ENCODE measurements at places on chromosomes 5 and 9.
A peak's percentile ranks its signal among the peaks of the same experiment; 100 is the strongest.

DNA sequence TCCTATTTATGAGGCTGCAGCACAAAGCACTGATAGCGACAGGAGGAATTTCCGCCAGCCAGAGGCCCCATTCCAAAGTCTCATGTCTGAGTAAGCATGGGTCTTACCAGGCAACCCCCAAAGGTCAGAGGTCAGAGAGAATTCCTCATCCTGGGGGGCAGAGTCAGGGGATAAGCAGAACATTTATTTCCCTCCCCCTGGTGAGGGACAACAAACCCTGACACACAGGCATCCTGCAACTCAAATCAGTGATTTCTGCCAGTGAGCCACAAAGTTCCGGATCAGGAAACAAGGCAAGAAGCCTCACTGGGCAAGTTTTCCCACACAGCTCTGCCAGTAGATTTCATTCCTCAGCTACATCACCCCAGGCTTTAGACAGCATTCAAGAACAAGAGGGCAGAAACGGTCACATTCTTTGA lies 37.0 kb downstream of the ADAMTS12 start:
- peak; percentile 79 for DNase-seq

DNA sequence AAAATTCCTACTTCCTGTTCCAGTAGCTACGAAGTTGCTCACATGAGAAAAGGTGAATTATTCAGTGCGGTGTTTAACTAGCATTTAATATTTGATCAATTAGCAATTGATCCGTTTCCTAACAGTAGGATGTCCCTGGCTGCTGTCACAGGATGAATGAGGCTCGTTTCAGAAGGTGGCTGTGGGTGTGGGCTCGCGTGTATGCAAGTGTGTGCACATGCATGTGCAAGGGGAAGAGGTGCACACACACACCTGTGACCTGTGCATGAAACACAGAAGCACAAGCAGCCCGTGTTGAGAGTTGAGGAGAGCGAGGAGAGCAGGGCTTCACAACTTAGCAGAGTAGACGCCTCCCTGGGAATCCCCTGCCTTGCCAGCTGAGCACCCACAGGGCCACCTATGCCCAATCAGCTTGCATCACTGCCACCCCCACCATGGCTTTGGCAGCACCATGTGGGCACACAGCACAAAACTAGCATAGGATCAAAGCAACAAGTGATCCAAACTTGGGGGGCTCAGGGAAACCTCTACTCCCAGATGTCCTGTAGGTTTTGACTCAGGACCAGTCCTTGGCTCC lies 107.2 kb downstream of the C5orf15 start:
- no peak for DNase-seq

- DNase-seq: no peak
These were observed 757.4 kb downstream of the PTPRD start for GRCh38 chr9:9855177-9856078.

DNA sequence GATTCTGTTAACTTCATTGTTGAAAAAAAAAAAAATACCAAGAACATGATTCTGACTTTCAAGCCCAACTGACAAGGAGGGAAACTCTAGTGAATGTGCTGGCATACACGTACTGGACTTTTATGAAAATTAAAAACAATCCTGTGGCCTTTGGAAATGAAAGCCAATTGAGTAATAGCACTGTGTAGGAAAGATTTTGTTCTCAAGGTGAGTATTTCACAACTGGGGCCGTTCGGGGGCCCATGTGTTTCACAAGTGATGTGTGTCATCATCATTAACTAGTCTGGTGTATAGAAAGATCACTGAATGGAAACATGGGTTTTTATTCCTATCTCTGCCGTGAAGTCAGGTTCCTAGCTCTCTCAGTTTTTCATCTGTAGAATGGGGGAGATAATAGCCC lies 605.0 kb upstream of the CLINT1 start:
- no peak for DNase-seq

DNA sequence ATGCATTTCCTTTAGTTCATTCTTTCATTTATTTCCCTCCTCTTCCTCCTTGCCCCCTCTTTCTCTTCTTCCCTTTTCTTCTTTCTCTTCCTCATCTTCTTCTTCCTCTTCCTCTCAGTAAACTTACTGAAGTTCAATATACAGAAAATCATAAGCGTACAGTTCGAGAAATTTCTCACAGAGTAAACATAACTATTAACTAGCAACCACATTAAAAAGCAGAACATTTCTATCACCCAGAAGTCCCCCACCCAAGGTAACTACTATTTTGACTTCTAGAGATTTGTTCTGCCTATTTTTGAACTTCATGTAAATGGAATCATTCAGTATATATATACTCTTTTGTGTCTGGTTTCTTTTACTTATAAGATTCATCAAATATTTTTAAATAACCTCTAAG lies 48.2 kb downstream of the TNFAIP8 start:
- DNase-seq: no peak

- DNase-seq: peak; percentile 64
These were observed 13.8 kb downstream of the TSPAN17 start for GRCh38 chr5:176660860-176661641.

- DNase-seq: no peak
These were observed 56.2 kb upstream of the ANKRD33B start for GRCh38 chr5:10507575-10508096.

DNA sequence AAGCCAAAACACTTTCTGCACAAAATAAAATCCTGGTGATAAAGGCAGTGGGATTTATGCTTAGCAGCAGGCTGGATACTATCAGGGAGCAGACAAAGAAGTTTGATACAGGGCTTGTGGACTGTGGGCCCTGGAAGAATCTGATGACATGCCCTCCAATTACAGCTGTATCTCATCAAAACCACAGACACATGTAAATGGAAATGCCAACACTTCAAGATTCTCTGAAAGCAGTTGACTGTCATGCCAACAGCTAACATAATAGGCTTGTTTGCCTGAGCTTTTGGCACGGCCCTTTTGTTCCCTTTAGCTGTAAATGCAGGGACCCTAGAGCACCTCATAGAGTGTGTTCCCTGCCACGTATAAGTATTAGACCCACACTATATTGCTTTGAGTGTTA lies 114.4 kb downstream of the STK32A start:
- no peak for DNase-seq

- no peak for DNase-seq
These were observed 4.3 kb downstream of the AQP3 start for GRCh38 chr9:33443047-33443446.

DNA sequence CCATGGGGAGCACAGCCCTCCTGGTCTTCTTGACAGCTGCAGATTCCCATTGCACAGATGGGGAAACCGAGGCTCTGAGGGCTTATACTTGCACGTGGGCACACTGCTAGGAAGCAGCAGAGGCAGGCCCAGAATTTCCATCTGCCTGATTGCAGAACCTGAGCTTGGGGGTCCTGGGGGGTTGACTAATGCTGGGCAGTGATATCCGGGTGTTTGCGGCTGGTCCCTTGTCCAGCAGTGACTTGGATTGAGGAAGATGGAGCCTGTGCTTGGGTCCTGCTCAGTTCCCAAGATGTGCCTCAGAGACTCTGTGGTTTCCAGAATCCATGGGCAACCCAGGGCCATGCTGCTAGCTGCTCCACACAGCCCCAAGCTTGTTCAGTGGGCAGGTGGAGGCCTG lies 91.2 kb downstream of the PHF2 start:
- DNase-seq: no peak

DNA sequence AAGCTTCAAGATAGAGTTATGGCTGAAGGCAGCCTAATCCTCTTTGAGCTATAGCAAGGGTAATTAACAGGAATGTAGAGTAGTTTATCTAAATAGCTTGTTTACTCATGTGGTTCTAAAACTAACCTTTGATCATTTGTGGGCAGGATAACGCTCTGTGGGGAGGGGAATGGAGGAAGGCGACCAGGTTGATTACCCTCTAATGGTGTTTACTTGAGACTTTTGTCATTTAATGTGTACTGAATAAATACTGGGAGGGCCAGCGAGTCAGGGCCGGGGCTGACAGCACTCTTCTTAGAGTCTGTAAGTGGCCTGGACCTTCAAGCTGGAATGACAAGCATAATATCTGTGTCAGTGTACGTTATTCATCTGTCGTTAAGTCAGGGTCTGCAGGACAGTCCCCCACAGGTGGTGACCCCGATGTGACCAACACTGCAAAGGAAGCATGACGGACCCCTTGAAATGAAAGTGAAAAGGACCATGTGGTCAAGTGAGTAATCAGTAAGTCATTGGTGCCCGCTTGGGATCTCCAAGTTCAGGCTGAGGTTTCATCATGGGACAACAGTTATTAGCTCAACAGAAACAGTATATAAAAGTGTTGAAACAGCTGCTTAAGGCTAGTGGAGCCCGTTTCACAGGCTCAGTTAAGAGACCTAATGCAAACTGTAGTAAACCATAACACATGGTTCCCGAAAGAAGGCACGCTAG lies 162.6 kb downstream of the CPLANE1 start:
- peak; percentile 13 for DNase-seq

DNA sequence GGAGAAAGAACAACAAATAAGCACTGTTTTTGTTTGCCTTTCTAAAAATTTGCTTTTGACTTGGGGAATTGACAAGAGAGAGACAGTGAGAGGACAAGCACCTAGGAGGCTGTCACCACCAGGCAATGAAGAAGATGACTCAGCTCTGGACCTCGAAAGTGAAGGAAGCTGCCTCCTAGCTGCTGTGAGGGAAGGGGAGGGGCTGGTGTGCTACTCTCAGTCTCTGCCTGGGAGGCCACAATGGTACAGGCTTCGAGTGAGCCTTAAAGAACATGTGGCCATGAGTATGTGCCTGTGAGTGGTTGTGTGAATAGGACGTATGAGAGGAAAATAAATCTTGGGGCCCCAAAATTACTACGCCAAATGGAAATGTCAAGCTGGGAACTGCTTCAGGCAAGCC lies 7.1 kb upstream of the PLK2 start:
- DNase-seq: peak; percentile 81

DNA sequence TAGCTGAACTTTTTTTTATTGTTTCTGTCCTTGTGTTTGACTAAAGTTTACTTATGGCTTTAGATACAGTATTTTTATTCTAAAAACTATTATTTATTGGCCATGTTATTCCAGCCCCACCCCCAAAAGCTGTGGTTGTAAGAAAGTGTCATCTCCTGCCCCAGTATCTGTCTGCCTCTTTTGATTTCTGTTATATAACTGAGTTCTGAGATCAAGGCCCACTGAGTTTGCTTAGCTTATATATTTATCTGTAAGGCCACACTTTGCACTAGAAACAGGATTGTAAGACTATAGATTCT lies 116.8 kb upstream of the TNFAIP8 start:
- DNase-seq: no peak

- DNase-seq: no peak
These were observed 43.3 kb downstream of the ZNF618 start for GRCh38 chr9:113919382-113919781.
